ENCODE measurements at places on chromosomes 7 and 10.
A peak's percentile ranks its signal among the peaks of the same experiment; 100 is the strongest.

- no peak for DNase-seq
Measured at GRCh38 chr7:24595671-24596418, 22.6 kb downstream of the PALS2 start.

DNA sequence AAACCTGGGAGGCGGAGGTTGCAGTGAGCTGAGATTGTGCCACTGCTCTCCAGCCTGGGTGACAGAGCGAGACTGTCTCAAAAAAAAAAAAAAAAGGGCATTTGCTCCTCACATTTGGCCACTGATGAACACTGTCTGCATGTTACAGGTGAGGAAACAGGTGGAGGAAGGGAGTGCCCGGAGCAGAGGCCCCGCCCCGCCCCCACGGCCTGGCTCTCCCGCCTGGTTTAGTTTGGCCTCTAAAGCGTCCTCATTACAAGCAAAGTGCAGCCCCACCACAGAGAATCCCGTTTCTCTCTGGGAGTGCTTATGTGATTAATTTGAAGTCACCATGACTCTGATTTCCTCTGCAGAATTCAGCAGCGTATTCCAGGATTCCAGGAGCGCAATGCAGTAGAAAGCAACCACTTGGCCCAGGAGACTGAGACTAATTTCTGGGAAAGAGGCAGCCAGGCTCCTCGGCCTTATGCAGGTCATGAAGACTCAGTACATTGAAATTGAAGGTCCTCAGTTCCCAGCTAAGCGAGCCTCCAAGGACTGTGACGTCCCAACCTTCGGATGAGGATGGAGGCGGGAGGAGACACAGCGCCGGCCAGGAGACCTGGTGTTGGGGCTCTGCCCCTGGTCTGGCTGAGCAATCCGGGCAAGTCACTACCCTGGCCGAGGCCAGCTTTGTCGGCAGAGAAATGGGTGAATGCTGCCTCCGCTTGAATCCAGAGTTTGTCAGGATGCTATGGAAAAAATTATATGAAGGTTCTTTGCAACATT is 44.7 kb downstream of the RBM17 start:
- DNase-seq = no peak

- no peak for DNase-seq
Measured at GRCh38 chr10:128301051-128301450, 174.8 kb upstream of the MKI67 start.

GRCh38 chr7:97020601-97020995 is 4.0 kb downstream of the DLX5 start:
- DNase-seq = no peak

DNA sequence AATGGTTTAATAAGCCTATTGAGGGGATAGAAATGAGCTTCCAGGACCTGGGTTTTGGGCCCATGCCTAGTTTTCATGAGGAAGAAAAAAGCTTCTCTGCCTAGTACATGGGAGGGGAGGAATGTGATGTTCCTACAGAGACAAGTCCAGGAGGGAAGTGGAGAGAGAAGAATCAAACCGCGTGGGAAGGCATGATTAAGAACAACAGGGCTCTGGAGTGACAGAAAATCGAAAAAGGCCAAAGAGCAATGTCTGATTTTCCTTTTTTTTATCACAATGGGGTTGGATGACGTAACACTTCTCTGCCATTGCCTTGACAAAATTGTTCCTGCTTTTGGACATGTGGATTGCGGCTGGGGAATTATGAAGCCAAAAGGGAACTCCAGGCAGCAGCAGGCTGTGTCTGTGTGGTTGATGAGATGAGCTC is 258.6 kb downstream of the CXCL12 start:
- no peak for DNase-seq

DNA sequence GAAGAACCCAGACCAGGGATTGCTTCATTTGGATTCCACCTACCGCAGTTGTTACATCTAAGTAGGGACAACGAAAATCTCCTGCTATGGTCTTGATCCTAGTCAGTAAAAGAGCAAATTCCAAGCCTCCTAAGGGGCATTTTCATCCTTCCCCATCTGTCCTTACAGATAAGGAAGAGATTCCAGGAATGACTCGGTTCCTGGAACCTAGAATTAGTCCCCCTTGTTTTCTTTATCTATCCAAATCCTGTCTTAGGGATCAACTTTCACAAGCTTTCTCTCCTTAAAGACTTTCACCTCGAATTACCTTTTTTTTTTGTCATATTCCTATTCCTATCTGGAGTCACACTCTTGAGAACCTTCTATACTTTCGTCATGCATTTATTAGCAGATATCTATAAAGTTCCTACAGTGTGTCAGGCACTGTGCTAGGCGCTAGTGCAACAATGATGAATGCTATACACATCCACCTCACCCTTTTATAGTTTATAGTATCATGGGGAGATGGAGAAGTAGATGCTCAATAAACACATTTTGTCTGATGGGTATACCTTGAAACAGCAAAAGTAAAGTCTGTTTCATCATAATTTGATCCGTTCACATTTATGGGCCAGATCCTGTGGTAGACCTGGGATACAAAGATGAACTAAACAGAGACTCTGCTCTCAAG is 39.2 kb downstream of the LAMB4 start:
- no peak for DNase-seq

- no peak for DNase-seq
Measured at GRCh38 chr10:33136271-33136670, 178.2 kb upstream of the ITGB1 start.

DNA sequence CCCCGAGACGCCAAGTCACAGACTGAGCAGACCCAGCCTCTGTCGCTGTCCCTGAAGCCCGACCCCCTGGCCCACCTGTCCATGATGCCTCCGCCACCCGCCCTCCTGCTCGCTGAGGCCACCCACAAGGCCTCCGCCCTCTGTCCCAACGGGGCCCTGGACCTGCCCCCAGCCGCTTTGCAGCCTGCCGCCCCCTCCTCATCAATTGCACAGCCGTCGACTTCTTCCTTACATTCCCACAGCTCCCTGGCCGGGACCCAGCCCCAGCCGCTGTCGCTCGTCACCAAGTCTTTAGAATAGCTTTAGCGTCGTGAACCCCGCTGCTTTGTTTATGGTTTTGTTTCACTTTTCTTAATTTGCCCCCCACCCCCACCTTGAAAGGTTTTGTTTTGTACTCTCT is 215.6 kb downstream of the TCF7L2 start:
- no peak for DNase-seq

- DNase-seq = no peak
Measured at GRCh38 chr10:14678637-14679036, 96.1 kb downstream of the FAM107B start.

GRCh38 chr10:101841826-101842225 is 1.8 kb downstream of the KCNIP2 start:
- DNase-seq = no peak

DNA sequence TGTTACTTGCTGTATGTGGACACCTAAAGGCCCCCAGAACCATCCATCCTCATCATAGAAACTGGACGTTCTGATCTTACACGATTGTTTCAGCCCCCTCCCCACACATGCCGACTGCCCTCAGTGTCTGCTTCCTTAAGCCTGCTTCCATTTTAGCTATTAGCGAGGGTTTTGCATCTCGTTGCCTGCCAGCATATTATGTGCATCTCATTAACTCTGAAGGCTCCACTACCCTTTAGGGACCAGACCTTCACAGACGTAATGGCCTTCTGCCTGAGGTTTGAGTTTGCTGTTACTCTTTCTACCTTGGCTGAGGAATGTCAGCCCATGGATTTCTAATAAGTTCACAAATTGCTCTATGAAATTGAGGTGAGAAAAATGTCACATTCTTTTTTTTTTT is 53.9 kb upstream of the LRGUK start:
- no peak for DNase-seq

- DNase-seq = no peak
Measured at GRCh38 chr10:11272915-11273389, 255.3 kb downstream of the CELF2 start.

DNA sequence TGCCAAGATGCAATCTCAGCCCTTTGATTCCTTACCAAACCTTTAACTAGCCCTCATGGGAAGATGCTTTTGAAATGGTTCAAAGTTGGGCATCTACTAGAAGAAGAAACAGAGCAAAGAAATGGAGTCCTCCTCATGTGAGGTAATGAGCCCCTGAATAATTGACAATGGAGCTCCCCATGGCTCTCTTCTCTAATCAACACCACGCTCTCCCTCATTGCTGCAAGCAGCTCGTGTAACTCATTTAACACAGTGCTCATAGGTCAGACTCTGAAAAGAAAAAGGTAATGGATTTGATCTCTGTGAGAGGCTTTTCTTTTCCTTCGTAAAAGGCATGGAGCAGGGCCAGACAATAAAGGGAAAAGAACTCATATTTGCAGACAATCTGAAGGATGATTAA is 312.8 kb downstream of the PHTF2 start:
- no peak for DNase-seq

DNA sequence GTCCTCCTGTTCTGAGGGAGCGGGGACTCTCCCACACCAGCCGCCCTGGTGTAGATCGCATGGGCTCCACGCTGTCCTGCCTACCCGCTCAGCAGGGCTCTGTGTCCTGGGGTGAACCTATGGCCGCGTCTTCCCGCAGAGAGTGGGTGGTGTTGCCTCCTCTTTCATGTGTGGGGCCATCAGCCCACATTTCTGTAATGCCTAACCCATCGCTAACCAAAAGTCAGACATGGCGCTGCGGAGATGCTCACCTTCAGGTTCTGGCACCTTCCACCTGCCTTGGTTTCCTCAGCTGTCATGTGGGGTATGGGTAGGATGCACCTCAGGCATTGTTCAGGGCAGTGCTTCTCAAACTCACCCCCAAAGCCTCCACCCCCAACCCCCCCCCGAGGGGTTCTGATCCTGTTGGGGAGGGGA is 50.5 kb upstream of the CAMK2B start:
- no peak for DNase-seq

- no peak for DNase-seq
Measured at GRCh38 chr10:13660551-13660920, 73.8 kb downstream of the PRPF18 start.

- DNase-seq = no peak
Measured at GRCh38 chr7:98223898-98224700, 12.9 kb downstream of the BHLHA15 start.

GRCh38 chr10:67790534-67791408 is 47.2 kb downstream of the DNAJC12 start:
- DNase-seq = peak; percentile 0

DNA sequence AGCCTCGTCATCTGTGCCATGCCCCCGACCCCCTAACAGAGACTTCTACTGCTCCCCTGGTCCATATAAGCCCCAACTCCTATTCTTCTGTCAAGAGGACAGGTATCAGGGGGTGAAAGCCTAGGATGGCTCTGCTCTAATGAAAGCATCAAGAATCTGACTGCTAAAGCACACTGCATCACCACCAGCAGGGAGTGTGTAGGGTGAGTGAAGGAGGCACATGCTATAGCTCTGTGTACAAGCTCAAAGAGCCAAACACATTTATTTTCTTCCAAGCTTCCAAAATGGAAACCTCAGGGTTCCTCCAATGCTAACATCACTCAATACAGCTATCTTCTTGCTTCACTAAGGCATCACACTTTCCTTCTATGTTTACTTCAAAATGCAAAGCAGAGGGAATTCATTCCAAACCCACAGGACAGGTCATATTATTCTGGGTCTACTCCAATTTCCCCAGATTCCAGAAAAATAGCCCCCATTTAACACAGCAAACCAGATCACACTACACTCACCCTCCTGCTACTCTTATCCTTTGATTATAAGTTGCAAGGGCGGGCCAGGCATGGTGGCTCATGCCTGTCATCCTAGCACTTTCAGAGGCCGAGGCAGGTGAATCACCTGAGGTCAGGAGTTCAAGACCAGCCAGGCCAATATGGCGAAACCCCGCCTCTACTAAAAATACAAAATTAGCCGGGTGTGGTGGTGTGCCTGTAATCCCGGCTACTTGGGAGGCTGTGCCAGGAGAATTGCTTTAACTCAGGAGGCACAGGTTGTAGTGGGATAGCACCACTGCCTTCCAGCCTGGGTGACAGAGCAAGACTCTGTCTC is 36.6 kb downstream of the RHEB start:
- DNase-seq = no peak
